ENCODE measurements at places on chromosomes 4 and X.

- DNase-seq: no peak
Observed at GRCh38 chr4:38387348-38387747, 276.7 kb upstream of the KLF3 start.

- DNase-seq: no peak
Observed at GRCh38 chrX:135543924-135544323, 23.5 kb downstream of the INTS6L start.

DNA sequence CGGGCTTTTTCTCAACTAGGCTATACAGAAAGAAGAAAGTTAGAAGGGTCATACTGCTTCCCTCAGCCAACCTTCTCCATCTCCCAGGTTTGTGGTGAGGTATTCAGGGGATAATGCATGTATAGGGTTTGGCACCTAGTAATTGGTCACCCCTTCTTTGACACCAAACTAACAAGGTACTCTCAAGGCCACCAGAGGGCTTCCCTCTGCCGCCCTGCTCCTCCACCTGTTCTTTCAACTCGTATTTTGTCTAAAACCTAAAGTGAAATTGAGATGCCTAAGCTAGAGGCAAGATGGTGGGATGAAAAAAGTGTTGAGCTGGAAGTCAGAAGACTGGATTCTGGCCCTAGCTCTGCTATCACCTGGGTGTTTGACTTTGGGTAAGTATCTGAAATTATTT is 22.0 kb downstream of the CT47C1 start:
- no peak for DNase-seq

GRCh38 chr4:27011401-27011800 is 150.8 kb downstream of the STIM2 start:
- DNase-seq: no peak

GRCh38 chr4:80990851-80991250 is 39.7 kb upstream of the BMP3 start:
- DNase-seq: no peak

- DNase-seq: no peak
Observed at GRCh38 chr4:78254893-78255292, 197.8 kb downstream of the FRAS1 start.

GRCh38 chr4:176627916-176628315 is 164.8 kb downstream of the VEGFC start:
- no peak for DNase-seq

GRCh38 chr4:10212400-10212799 is 95.8 kb upstream of the WDR1 start:
- no peak for DNase-seq

- DNase-seq: no peak
Observed at GRCh38 chrX:9656277-9656676, 109.4 kb downstream of the GPR143 start.

DNA sequence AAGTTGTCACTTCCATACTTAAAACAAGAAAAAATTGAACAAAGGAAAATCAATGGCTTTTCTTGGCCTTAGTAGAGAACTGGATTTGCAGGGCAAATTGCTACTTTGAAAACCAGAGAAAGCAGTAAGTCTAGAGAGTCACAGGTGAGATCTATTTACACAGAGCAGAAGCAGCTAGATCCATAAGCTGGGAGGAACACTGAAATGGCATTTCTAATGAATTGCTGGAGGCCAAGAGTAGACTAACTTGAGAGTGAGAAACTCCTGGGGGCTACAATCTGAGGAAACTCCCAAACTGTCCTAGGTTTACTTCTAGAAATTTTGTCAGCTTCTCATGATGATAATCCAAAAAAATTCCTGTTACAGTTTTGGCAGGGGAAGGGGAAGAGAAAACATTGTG is 133.3 kb downstream of the SPCS3 start:
- DNase-seq: no peak

GRCh38 chr4:1043162-1043561 is 31.7 kb downstream of the FGFRL1 start:
- DNase-seq: no peak

DNA sequence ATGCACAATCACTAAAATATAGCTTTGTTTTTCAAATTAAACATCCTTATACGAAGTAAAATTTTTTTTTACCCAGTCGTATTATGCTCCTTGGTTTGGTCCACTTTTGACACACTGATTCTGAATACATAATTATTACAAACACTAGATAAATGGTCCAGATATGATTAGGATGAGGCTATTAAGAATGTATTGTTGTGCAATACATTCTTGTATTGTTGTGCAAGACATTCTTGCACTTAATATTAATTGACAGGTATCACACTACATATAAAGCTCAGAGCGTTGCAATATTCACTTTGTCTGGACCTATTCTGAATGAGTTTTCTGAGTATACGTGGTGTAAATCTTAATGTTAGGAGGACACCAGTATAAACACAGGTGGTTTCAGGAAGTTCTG is 464.0 kb downstream of the CFAP47 start:
- DNase-seq: no peak

DNA sequence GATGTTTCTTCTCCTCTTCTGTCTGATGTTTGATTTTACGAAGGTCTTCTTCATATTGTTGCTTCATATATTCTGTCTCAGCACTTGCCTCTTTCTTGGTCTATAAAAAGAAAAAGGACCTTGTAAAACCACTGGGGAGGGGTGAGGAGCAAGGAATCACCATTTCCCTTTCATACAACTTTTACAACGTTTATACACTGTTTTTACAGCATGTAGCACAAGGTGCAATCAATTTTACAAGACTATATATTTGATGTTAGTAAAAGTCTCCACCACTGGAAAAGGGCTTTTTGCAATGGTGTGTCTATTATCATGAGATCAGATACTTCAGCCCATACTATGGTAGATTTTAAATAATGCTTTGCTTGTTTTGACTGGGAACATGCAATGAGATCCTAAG is 76.3 kb downstream of the FAM184B start:
- DNase-seq: no peak

DNA sequence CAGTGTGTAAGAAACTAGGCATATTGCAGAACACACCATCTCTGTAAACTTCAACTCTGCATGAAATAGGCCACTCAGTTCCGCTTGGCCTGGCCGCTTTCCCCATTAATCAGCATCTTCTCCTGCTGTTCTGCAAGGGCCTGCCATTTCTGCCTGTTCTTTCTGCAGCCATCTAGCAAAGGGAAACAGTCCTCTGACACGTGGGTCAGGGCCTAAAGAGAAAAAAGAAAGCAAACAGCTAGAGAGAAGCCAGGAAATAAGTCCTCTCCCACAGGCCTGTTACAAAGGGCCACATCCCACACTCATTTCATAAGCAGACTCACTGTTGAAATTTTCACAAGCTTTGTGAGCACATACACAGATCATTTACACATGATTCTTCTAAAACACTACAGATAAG is 130.1 kb downstream of the PDE5A start:
- DNase-seq: no peak

DNA sequence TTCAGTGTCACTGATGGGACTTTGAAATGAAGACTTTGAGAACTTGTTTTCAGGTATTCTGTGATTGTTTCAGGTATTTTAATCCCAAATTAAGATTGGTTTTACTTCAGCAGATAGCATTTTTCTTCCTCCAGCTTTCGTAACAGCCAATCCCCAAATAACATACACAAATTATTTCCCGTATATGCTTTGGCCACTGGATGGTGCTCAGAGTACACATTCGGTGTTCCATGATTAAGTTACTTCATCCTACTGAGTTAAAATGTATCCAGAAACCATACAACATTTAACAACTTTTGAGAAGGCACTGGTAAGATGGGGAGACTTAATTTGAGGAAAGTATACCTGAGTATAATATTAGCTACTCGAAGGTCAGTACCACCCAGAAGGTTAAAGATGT is 233.4 kb upstream of the FAM47A start:
- no peak for DNase-seq

DNA sequence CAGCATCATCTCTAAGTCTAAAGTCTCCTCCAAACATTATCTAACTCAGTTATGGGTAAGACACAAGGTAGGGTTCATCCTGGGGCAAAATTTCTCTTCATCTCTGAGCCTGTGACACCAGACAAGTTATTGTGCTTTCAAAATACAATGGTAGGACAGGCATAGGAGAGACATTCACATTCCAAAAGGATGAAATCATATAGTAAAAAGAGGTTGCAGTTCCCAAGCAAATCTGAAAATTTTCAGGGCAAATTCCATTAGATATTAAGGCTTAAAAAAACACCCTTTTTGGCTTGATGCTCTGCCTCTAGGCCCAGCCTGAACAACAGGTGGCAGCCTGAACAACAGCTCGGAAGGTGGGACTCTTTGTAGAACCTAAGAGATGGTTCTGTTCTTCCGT is 448.3 kb upstream of the SLIT2 start:
- DNase-seq: no peak

GRCh38 chrX:96889726-96890125 is 6.0 kb downstream of the RPA4 start:
- no peak for DNase-seq

GRCh38 chr4:108940634-108941033 is 177.8 kb upstream of the ETNPPL start:
- no peak for DNase-seq

DNA sequence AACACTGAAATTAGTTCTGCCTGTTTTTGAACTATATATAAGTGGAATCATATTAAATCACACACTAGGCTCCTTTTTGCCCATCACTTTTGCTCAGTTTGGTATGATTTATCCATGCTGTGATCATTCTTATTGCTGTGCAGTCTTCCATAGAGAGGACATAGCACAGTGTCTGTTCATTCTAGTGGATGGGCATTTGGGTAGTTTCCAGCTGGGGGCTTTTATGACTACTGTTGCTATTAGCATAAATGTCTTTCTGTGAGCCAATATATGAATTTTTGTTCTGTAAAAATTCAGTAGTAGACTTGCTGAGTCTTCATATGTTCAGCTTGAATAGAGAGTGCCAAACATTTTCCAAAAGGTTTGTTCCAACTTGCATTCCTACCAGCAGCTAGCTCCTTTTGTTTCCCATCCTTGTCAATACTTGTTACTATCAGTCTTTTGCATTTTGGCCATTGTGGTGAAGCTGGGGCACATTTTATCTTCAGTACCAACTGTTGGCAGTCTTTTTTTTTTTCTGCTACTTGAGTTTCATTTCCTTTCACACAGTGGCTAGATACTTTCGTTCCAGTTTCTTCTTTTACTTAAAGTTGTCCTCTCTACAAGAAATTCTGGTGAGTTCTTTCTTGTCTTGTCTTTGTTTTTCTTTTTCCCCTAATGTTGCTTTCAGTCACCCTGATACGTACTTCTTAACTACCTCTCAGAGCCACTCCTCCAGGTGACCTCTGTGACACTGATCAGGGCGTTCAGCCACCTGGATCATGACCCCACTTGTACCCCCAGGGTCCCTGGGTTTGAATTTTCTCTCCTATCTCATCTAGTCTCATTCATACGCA is 87.0 kb downstream of the ANXA3 start:
- no peak for DNase-seq

DNA sequence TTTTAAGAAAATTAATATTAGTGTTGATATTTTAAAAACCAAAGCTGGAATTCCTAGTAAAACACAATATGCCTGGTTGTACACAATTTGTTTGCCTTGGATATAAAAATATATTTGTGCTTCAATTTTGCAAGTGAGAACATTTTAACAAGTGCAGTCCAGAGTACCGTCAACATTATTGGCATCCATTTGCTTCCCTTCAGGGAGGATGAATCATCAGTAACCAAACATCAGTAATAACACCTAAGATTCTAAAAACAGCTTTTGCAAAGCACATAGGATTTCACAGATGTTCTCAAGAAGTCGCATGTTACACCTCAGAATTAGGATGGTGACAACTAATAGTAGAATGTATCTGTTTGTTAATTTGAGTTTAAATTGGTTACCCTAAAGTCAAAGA is 262.6 kb upstream of the BMP3 start:
- DNase-seq: no peak

DNA sequence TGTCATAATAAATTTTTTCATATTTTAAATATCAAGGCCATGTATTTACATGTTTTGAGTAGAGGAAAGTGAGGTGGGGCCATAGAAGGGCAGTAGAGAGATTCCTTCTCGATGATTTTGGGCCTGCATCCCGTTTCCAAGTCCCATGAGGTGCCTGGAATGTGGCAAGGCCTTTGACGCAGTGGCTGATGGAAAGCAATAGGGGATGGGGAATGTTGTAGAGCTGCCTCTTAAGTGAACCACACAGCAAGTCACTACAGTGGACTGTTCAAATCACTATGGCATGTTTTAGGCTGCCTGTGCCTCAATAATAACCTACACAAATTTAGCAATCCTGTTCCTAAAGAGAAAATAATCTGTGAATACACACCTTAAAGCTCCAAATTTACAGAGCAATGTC is 48.3 kb downstream of the ANXA5 start:
- no peak for DNase-seq

DNA sequence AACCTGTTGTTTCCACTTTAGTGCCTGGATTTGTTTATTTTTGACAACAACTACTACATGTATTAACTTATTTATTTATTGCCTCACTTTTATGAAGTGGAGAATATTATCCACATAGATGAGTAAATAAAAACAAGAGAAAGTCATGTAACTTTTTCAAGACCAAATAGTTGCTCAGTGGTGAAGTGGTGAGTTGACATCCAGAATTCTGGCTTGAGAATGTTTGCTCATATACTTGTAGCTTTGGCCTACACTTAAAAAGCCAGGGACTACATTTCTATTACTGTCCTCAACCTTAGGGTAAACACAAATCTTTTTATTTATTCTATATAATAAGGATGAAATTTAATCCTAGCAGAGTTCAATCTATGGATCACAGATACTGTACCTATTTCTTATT is 47.7 kb upstream of the GALNTL6 start:
- no peak for DNase-seq

GRCh38 chr4:41145571-41146078 is 68.7 kb downstream of the APBB2 start:
- no peak for DNase-seq

GRCh38 chrX:13412208-13412600 is 92.4 kb upstream of the ATXN3L start:
- no peak for DNase-seq

DNA sequence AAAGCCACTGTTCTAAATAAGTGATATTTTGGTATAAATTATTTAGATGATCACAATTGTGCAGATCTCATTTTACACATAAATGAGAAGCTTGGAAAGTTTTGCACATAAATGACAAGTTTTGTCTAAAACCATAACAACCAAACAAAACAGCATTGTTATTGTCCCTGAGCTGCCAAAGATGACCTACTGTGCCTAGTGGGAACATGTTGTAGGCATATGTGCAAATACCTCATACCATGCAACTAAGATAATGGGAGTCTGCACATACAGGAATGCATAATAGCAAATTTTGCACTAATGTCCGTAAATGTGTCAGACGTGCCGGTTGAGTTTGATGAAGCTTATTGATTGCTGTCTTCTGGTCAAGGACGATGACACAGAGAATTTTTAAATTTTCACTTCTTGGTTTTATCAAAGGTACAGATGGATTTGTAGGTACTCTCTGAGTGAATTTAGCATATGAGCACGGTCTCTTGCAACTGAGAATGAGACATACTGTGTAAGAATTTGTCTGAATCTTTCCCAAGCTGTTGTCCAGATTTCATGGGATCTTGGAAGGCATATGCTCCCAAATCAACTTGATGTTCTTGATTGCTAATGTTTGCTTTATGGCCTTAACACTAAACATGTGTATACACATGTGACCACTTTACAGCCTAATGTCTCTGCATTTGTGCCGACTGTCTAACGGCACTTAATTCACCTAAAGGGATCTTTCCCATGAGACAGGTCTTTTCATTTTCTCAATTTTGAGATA is 1133.5 kb downstream of the FAT4 start:
- DNase-seq: no peak

- DNase-seq: no peak
Observed at GRCh38 chr4:67286724-67287123, 258.6 kb downstream of the CENPC start.

All from activated naive CD4-positive, alpha-beta T cell (primary cell).